ENCODE measurements at places on chromosomes 6 and 20.

- peak; percentile 19 for DNase-seq
Measured at GRCh38 chr6:35370124-35370741, 27.9 kb downstream of the PPARD start.

GRCh38 chr6:168274037-168274952 is 45.3 kb downstream of the DACT2 start:
- DNase-seq, result no peak

DNA sequence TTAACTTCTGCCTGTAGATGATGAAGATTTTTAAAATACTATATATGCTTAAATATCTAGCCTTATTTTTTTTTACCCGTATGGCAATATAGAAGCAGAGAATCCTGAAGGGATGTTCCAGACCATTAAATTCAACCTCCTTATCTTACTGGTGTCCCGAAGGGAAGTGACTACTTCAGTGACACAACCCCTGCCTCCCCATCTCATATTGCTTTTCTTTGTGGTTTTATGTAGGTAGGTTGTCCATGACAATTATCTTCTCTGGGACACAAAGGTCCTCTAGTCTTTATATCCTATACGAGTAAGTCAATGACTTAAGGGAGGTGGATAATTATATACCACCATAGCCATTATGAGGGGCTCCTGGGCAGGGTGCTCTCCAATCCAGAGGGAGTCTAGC is 57.4 kb upstream of the EMILIN3 start:
- DNase-seq, result no peak

DNA sequence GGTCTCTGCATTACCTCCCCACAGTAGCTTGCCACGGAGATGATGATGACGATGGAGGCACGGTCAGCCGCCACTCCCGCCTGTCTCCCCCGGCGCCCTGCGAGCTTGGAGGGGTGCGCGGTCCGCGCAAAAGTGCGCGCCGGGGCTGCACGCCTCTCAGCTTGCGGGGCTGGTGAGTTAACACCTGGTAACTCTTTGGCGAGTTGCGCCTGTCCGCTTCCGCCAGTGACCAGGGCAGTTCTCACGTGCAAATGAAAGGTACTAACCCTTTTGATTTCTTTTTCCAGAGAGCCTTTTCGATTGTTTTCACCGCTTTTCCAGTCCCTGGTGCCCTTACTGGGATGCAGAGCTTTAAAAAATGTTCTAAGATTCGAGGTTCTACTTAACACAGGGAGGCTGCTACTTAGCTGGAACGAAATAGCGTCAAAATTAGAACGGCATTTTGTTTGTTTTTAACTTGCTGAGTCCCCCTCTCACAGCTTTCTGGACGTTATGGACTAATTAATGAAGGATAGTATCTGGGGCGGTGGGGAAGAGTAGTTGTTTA is 6.2 kb downstream of the GRIK2 start:
- DNase-seq, result no peak

DNA sequence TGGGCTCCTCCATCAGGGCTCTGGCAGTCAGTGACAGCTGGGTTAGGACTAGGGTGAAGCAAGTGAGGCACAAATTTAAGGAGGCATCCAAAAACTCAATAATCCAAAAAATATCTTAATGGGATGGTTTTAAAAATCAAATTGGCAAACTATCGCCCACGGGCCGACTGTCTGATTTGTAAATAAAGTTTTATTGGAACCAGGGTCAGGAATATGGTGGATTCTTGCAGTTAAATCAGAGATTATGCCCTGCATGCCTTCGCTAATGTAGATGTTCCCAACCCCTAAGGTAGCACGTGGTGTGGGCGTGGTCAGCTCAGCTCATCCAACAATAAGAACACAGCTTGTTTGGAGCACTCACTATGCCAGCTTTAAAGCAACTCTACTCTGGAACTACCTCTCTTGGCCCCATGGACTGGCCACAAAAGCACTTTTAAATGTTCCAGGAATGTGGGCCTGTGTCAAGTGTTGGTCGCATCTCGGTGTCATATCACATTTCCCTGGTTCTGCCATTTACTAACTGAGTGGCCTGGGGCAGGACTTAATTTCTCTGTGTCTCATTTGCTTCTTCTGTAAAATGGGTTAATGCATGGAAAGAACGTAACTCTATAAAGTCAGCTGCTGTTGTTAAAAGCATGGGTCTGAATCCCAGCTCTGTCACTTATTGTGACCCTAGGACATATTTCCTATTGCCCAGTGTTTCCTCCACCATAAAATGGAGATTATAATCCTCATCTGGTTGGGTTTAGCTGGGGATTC is 7.0 kb downstream of the TP53RK start:
- no peak for DNase-seq

DNA sequence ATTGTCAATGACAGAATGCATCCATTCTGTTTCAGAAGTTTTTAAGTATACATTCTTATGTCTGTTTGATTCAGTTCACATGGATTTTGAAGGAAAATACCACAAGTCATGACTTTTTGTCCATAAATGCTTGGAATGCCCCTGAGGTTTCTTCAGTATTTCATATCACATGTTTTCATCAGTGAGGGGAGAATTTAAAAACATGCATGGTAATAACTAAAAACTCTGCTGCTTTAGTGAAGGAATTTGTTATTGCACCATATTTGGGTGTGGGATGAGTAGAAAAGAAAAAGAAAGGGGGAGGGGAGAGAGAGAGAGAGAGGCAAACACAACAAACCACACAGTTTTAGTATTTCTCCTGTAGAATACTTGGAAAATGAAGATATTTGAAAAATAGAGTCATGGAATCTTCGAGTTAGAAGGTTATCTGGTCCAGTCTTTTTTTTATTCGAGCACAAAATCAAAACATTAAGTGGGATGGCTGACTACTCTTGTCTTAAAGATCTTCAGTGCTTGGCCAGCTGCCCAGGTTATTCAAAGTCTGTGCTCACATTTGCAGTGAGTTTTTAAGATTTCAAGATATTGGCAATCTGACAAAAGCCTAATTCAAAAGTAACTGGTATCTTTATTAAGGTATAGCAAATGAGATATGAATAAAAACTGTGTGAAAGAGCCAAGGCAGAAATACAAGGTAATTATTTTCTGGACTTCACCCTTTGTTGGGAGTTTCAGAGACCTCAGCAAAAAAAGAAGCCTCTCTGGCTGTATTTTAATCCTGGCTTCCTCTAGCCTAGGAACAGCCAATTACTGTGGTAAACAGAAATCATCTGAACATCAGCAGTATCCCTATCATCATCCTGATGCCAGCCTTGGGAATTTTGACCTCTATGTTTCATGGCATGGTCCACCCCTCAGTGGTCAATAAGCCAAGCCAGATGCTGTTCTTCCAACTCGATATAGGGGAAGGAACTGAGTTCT is 687.9 kb upstream of the CITED2 start:
- peak; percentile 34 for DNase-seq

- peak; percentile 74 for DNase-seq
Measured at GRCh38 chr6:26304797-26305640, 60.0 kb upstream of the BTN3A2 start.

- DNase-seq, result no peak
Measured at GRCh38 chr20:1786486-1786885, 108.7 kb upstream of the SIRPA start.

DNA sequence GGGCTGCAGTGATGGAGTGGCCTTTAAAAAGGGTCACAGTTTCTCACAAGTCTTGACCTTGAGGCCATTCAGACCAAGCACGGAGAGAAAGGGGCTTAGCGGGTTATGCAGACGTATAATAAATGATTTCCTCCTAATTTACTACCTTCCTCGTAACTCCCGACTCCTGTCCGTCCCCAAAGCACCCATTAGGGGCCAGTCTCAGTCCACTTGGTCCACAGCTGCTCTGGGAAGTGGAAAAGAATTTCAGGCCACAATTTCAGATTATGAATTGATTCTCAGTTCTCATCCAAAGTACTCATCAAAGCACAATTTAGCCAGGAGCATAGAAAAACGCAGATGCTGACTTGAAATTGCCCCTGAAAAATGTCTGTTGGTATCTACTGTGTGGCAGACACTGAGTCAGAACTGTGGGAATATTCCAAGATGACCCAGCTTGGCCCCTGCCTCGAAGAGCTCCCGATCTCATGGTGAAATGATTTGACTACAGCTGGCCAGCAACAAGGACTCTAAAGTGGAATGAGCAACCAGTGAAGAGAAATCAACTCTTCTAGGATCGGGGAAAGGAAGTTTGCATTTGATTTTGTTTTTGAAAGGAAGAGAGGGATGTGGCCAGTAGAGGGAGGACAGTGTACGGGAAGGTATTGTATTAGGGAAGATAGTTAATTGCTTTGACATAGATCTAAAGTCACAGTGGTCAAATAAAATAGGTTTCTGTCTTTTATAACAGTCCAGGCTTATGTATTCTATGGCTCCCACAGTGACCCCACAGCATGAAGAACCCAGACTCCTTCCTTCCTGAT is 15.2 kb upstream of the STK35 start:
- DNase-seq, result no peak

DNA sequence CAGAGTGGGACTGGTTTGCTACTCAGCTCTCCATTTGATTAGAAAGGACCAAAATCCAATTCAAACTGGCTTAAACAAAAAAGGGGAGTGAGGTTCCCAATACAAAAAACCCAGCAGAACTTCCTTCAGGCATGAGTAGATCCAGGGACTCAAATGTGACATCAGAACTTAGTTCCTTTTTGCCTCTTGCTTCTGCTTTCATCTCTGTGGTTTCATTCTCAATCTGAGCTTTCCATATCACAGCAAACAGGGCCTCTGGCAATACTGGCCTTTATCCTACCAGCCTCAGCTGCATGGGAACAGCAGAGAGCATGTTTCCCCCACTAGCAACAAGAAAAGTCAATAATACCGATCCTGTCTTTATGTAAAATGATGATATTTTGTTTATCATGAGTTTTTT is 28.6 kb upstream of the PRELID3B start:
- DNase-seq, result no peak

- no peak for DNase-seq
Measured at GRCh38 chr6:9307786-9308185, 872.4 kb upstream of the SLC35B3 start.

DNA sequence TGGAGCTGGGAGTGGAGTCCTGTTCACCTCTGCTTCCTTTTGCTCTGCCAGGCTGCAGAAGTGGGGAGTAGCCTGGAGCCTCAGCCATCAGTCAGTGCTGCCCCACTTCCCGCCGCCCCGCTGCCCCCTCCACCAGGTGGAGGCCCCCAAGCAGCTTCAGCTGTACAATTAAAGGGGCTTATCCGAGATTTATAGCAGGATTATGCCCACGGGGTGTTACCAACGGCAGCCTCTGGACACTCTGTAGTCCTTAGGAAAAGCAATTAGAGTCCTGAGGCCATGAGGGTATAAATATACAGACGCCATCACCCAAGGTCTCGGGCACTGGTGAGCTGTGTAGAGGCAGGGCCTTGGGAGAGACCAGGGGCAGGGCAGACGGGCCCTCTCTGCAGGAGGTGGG is 55.4 kb downstream of the GRM4 start:
- DNase-seq, result no peak

DNA sequence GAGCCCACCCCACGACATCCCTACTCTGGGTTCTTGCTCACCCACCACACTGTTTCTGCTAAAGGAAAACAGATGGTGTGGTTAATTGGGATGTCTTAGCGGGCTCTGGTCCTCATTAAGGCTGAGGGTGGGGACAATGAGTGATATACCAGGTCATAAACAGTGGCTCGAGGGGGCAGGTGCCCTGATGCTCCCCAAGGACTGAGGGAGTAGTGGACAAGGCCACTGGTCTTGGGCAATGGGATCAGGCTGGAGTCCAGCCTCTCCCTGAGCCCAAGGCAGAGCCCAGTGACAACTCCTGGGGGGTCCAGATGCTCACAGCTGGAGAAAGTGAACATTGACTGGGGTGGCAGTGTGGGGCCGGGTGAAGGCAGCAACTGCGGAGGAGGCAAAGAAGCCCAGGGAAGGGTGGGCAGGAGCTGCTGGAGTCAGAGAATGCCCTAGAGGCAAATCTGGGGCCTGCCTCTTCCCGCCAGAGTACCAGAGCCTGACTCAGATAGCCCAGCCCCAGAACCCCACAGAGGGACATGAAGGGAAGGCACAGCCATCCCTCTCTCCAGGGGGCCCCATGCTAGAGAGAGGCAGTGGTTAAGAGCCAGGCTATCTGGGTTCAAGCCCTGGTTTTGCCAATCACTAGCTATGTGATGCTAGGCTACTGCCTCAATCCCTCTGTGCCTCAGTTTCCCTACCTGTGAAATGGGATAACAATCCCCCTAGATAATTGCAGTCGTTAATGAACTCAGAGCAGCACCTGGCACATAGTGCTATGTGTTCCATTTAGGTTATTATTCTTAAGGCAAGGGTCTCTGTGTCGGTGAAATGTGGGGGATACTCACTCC is 72.3 kb downstream of the MRPL14 start:
- no peak for DNase-seq

DNA sequence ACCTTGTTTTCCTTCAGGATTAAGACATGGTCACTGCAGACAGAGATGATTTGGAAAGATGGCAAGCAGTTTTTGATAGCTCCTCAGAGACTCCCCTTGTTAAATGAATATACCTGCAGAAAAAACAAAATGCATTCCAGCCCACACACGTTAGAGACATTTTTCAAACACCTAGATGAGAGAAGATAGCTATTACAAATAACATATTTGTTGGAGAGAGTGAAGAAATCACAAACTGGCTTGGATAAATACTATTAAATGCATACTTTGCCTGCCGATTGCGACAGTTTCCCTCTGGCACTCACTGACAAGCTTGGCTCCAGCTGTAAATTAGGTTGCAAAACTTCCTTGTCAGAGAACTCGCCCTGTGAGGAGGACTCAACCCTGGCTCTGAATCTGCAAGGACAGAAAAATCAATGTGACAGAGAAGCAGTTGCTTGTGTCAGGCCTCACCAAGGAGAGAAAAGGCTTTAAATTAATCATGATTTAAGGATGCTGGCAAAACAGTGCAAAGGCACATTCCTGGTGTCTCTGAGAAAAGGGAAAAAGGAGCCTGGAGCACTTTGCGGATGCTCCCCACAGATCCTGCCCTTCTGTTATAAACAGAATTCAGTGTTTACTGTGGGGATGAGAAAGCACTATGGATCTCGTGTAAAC is 423.7 kb upstream of the MARCKS start:
- DNase-seq, result peak; percentile 55

DNA sequence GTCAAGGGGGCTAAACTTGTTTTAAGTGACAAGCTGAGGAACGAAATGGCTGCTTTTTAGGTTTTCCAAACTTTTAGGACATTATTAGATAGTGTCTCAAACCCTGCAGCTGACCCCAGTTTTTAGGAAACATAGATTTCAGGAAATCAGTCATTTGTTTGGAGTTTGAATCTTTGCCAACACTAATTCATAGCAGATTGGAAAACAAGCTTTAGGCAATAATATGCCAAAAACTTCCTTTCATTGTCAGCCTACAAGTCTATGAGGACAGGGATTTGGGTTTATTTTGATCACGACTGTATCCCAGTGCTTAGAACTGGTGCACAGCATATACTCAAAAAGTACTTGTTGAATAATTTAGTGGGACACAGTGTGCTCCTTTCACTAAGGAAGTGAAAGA is 123.2 kb downstream of the TINAG start:
- no peak for DNase-seq

GRCh38 chr6:96450082-96450769 is 71.4 kb upstream of the UFL1 start:
- DNase-seq, result no peak

- DNase-seq, result no peak
Measured at GRCh38 chr6:411402-412145, 20.0 kb downstream of the IRF4 start.

- no peak for DNase-seq
Measured at GRCh38 chr6:169051371-169051770, 202.3 kb downstream of the THBS2 start.

- DNase-seq, result no peak
Measured at GRCh38 chr20:41572010-41572572, 46.1 kb downstream of the CHD6 start.

GRCh38 chr20:531608-532007 is 12.0 kb downstream of the CSNK2A1 start:
- DNase-seq, result no peak

Data from ovary (tissue), 10 donors.